ENCODE measurements at places on chromosomes 12 and 14. TPM values are rescaled to one million over a fixed set of nuclear protein-coding genes. Genes with fewer than 3 reads are reported as not detected.

The NEK9 gene
- total RNA-seq, result 104 TPM

The SLC7A8 gene
- 20.0 TPM for total RNA-seq

The SOAT2 gene
- 1.2 TPM for total RNA-seq

The GPR65 gene
- 2.8 TPM for total RNA-seq

The ANO4 gene
- 0.32 TPM for total RNA-seq

The KRT85 gene
- total RNA-seq, result not detected

The DDX51 gene
- 14.3 TPM for total RNA-seq

The STXBP6 gene
- total RNA-seq, result 2.8 TPM

The SIX6 gene
- not detected for total RNA-seq

The CLIP1 gene
- total RNA-seq, result 125 TPM

The IGF1 gene
- total RNA-seq, result 193 TPM

The PPP2R5E gene
- total RNA-seq, result 35.5 TPM

The OVCH1 gene
- 1.0 TPM for total RNA-seq
